H9 (cell line): ENCODE measurements at places on chromosomes 12 and 14. TPM values are rescaled to one million over a fixed set of nuclear protein-coding genes. Genes with fewer than 3 reads are reported as not detected.
A peak's percentile ranks its signal among the peaks of the same experiment; 100 is the strongest.

GRCh38 chr12:51635346-51635745 is 44.3 kb downstream of the SCN8A start:
- no peak for DNase-seq

GRCh38 chr12:43835656-43836474 is at the start of gene TMEM117:
Gene TMEM117, plus strand, starts transcription at chr12:43836081.
- DNase-seq = peak; percentile 69

GRCh38 chr12:124026755-124027745 is 54.0 kb downstream of the ZNF664 start:
- DNase-seq = peak; percentile 16

SERPINA9 gene
- total RNA-seq = not detected in 2 replicates

DNA sequence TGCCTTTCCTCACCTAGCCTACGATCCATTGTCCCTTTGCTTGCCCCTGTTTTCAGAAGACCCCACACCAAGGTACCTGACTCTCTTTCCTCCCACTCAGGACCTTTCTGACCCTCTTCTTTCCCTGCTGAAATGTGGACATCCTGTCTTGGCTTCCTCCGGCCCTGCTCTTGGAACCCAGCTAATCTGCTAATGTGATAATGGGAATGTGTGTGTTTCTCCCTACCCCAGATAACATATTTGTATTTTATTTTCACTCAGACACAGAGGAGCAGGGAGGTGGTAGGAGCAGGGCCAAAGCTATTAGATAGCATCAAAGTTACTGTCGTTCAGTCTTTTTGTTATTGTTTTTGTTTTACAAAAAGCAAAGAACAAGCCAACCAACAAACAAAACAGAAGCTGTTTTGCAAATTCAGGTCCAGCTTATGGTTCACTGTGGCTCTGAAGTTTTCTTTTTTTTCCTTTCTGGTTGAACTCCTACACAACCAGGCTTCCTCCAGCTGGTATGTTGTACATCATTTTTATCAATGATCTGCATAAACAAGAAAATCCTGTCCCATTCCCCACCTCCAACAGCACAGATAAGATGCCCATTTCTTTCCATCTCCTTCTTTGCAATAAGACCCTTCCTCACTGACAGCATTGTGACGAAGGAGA is 137.3 kb downstream of the C12orf75 start:
- DNase-seq = no peak

TAS2R13 gene
- total RNA-seq = 0.50 and 0.75 TPM in 2 replicates

PPP1R1A gene
- 4.3 and 8.5 TPM in 2 replicates for total RNA-seq

DNA sequence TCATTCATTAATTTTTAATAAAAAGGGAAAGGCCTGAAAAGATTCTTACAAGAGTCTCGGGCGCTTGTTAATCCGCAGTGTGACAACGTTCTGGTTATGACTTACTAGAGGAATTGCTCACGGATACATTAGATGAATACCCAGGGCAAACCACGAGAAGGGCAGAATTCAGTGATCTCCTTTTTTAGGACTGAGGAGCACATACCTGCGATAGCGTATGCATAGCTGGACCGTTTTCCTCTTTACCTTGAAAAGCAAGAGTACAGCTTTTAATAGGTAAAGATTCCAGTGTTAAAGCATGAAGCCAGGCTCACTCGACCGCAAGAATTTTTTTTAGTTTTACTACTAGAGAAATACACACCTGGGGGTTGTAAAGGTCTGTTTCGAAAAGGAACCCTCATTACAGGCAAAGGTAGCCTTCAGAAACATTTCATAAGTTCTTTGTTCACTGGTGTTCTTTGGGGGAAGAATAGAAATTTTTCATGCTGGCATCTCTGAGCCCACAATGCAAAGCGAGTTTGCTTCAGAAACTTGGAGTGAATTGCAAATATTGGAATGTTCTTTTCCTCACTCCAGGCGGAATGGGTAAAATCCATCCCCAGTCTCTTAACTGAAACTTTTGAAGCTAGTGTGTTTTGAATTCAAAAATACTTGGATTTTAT is 953 bp downstream of the MAPK1IP1L start:
- DNase-seq = no peak
